ENCODE measurements at places on chromosomes 6 and 20.

DNA sequence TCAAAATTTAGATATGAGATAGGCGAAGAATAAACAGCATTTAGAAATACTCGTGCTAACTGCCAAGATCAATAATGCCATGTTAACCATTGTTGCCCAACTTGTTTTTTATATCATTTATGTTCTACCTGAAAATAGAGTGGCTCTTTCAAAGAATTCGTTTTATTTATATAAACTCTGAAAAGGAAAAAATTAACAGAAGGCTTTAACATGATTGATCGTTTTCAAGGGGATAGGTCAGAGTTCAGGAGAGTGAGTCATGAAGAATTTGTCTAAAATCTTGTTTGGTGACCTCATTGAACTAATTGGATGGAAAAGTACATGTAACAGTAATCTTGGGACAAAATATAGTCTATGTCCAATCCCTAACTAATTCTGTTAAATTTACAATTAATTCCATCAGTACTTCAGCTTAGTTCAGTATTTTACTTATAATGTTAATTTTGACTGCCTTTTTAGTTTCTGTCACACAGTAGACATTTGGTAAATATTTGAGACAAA is 11.1 kb upstream of the ELOVL2 start:
- no peak for DNase-seq

- no peak for DNase-seq
Measured at GRCh38 chr20:49516916-49517804, 34.7 kb upstream of the KCNB1 start.

GRCh38 chr6:109073344-109074132 is 21.1 kb downstream of the SESN1 start:
- no peak for DNase-seq

GRCh38 chr6:148873868-148874267 is 127.0 kb downstream of the UST start:
- DNase-seq, result no peak

- no peak for DNase-seq
Measured at GRCh38 chr6:73042892-73043291, 182.4 kb downstream of the KHDC1L start.

GRCh38 chr20:8534368-8535160 is 402.5 kb downstream of the PLCB1 start:
- DNase-seq, result no peak

- DNase-seq, result no peak
Measured at GRCh38 chr6:28794175-28795002, 129.4 kb downstream of the TRIM27 start.

DNA sequence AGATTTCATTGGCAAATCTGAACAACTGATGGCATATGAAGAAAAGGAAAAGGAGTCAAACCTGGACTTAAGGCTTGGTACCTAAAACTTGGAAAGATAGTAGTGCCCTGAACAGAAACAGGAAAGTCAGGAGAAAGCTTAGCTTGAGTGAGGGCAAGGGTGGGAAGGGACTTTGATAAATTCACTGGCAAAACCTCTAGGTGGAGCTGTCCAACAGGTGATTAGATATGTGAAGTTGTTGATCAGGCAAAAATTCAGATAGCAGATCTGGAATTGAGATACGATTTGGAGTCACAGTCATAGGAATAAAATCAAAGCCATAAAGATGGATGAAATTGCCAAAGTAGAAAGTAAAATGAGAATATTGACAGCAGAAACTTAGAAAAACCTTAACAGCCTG is 16.1 kb upstream of the ZNF292 start:
- no peak for DNase-seq

DNA sequence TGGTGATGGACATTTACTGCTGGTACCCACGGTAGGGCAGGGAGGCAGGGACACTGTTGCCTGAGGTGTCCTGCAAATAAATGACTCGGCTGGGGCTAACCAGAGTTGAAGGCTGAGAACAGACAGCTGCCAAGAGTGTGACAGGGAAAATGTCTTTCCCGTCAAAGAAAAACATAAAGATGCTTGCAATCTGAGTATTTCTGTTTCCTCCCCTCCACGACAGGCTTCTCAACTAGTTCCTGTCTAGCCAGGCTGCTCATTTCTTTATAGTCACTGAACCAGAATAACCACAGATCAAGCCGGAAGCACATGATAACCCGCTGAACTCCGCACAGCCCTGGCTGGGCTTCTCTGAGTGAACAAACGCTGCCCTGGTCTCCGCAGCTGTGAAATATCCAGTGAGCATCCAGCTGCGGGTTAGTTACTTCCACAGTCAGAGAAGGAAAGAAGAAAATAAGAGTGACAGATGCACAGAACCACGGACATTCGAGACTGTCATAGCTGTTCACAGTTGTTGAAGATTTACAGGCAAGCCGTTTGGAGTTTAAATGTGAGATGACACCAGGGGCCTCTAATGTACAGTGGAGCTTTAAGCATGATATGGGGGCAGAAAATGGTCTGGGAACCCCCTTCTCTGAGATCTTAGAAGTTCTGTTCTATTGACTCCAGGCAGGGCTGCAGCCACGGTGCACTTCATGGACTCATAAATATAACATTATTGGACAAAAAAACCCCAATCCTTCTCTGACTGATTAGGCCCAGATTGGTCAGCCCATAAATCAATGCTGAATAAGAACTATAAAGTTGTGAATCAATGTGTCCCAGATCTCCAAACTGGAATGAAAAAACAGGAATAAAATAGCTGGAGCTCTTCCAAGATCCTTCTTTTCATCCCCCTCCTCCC is 299.9 kb upstream of the SUPT3H start:
- DNase-seq, result no peak

- no peak for DNase-seq
Measured at GRCh38 chr6:37480118-37480736, 19.5 kb downstream of the CCDC167 start.

DNA sequence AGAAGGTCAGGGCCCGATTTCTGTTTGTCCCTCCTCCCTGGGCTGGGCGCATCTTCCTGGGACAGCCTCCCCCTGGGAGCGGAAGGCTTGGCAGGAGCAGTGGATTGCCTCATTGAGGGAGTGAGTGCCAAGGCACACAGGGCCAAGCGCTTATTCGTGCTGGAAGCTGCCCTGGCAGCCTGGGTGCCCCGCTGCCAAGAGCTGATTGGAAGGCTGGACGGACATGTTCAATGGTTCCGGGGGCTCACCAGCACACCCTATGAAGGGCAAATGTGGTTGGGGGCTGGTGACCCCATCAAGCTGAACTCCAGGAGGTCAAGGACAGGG is 10.3 kb upstream of the ZNF831 start:
- no peak for DNase-seq

- no peak for DNase-seq
Measured at GRCh38 chr6:70714716-70715257, 47.1 kb downstream of the SMAP1 start.

- no peak for DNase-seq
Measured at GRCh38 chr20:7966176-7966575, 25.9 kb upstream of the HAO1 start.

- DNase-seq, result peak; percentile 0
Measured at GRCh38 chr6:141307309-141307998, 825.3 kb upstream of the GJE1 start.

Data from stimulated activated CD8-positive, alpha-beta memory T cell treated with anti-CD3 and anti-CD28 coated beads, Interleukin-4, amount 100 ng/mL, for 24 hours (primary cell).